ENCODE measurements at places on chromosomes 5 and 9.
A peak's percentile ranks its signal among the peaks of the same experiment; 100 is the strongest.

DNA sequence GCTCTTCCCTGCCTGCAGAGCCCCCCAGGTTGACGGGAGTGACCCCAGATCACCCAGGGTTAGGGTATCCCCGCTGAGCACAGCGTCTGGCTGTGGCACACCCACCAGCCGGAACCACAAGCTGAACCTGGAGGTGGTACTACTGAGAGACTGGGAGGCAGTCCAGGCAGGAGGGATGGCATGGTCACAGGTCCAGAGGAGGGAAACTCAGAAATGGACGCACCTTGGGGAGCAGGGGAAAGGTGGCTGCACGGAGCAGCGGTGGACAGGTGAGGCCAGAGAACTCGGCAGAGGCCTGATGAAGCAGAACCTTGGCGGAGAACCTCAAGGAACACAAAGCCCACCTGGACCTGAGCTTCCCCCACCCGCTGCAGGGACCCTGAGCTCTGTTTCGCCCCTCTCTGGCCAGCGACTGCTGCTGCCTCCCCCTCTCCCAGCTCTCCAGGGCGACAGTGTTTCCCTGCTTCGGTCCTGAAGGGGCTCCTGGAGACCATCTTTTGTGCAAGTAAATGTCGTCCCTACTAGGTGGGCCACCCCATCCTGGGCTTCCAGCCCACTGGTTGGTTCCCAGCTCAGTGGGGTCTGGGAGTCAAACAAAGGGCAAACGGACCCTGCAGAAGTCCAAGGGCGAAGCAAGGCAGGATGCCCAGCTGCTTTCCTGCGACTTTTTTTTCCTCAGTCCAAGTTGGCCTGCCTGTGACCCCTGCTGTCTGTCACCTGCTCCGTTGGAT is 845 bp downstream of the ADGRD2 start:
- no peak for DNase-seq

DNA sequence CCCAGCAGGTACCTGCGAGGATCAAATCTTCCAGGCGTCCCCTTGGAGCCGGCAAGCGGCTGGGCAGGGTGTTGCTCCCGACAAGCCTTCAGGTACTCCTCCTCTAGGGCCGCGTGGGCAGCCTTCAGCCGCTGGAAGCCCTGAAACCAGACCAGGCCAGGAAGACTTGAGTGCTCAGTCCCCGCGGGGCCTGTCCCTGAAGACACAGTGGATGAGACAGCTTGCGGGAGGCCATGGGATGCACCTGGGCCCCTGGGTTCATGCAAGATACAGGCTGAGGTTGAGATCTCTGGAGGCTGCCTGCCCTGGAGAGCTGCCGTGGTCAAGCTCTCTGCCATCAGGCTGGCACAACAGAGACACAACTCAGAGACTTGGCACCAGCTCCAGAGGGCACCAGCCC is 25.4 kb downstream of the AKNA start:
- no peak for DNase-seq

- no peak for DNase-seq
These were observed 22.5 kb downstream of the ZNF462 start for GRCh38 chr9:106885451-106885850.

DNA sequence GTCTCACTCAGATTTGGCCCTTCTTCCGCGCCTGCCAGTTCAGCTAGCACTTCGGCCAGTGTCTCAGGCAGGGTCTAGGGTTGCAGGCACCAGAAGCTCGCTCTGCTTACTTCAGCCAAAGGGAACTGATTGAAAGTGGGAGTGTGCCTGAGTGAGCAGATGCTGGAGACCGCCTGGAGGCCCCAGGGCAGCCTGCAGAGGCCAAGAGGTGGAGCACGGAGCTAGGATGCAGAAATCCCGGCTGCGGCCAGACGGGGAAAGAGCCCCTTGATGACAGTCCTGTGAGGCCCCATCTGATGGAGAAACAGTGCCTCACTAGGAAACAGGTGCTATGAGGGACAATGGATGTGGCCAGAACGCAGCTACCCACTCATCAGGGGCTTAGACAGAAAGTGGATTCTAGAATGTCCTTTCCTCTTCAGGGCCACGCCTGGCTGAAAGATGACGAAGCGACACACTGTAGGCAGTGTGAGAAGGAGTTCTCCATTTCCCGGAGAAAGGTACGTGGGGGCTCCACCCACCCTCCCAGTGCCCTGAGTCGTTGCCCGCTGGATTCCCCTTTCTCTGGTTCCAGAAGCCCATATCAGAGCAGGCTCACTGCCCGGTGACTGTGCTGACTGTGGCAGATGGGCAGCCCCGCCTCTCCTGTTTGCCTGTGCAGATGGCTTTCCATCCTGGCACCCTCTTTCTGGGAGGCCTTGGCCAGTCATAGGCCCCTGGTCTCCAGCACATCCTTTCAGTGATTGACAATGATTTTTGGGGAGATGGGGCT is 16.1 kb downstream of the HNRNPH1 start:
- no peak for DNase-seq

DNA sequence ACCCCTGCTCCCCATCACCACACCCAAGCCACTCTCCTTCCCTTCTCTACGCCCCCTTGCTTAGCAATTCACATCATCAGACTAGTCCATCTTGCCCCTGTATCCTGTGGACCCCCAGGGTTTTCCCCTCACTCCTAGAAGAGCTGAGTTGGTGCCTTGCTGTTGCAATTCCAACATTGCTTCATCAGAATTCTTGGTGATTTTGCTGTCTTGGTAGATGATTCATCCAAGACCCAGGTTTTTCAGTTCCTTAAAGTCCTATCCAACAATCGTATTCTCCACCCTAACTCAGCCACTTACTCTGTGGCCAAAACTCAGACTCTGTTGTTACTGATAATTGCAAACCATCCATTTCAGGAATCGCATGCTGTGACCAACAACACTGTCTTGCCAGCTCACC is 21.4 kb upstream of the CCNJL start:
- DNase-seq: no peak

DNA sequence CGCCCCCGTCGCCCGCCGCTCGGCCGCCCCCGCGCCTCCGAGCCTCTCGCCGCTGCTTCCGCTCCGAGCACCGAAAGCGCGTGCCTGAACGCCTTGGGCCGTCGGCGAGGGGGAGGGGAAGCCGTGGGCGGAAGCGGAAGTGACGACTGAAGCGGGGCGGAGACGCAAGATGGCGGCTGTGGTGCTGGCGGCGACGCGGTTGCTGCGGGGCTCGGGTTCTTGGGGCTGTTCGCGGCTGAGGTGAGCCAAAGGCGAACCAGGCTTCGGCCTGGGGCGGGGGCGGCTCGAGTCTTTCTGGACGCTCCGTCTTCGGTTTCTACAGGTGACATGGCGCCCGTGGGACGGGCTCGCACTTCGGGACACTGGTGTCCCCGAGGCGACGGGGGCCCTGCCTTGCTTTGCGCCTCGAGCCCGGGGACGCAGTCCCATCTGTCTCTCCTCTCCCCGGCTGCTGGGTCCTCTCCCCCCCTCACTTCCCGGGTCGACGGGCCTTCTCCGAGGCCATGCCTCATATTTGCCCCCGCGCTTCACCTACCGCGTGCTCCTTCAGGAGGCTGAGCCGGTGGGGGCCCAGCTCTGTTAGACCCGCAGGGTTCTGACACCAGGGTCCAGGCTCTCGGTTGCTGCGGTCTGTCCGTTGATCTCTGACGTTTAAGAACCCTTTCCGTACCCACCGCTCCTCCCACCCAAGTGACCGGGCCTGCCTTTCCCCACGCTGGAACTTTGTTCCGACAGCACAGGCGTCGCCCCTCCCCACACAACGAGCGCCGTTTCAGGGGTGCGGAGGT is at the start of the genes ENTR1 and PMPCA:
Gene ENTR1 (minus strand): TSS at position 115 of the 788 bp plus-strand sequence. CDS start 217 bp downstream, outside the sequence.
Gene PMPCA (plus strand): TSS at position 159 of the 788 bp plus-strand sequence. CDS start 11 bp downstream, at position 170.
- DNase-seq: peak; percentile 94

DNA sequence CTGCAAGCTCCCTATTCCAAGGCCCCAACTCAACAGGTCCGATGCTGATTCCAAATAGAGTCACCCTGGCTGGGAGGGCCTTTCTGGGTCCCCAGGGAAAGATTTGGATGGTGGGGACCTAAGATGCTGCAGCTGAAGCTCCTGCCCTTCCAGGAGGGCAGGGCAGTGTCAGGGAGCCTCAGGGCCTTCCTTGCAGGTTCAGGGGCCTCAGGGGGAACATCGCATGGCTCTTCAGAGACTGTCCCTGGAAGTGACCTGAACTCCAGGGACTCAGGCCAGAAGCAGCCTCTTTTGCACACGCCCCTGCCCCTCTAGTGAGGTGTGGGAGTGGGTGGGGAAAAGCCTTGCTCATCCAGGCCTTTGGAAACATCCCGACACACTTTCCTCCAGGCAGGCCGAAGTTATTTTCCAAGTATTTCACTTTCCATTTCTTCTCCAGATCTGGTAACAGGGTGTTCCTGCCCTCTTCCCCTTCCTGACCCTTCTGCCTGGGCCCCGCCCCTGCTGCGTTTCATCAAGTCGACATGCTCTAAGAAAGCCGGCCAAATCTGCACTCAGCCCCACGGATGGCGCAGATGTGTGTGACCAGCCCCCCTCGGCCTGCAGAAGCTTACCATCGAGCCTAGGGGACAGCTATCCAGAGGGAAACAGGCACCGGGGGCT is 159.5 kb downstream of the FGF18 start:
- no peak for DNase-seq

DNA sequence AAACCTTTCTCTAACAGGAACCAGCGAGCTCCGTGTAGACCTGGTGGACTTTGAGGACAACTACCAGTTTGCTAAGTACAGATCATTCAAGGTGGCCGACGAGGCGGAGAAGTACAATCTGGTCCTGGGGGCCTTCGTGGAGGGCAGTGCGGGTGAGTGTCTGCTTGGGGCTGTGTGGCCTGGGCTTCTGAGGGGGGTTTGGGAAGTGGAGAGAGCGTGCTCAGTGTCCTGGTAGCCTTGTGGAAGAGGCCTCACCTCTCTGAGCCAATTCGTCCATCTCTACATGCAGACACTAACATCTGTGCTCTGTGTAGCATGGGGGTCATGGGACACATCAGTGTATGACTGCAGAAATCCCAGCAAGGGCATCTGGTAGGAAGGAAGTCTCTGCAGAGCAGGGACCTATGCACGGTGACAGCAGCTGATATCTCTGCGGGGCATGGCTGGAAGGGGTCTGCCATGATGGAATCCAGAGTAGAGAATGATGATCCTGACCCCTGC is 5.9 kb downstream of the FCN2 start:
- DNase-seq: no peak

GRCh38 chr5:83577036-83577636 is 105.6 kb downstream of the VCAN start:
- DNase-seq: no peak

DNA sequence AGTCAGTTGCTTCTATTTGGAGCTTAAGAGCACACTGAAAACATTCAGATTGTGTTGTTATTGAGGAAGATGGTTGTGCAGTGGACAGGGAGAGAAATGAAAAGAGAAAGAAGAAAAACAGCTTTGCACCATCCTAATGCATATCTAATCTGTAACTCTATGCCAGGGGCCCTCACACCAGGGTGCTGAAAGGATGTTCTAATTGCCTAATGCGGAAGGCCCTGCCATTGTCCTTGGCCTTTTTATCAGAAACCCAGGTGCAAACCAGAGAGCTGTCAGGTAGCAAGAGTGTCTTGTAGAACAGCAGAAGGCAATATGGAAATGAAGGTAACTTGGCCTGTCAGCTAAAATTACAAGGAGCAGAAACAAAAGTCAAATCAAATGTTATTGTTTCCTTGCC is 384.5 kb upstream of the PIK3R1 start:
- DNase-seq: no peak

DNA sequence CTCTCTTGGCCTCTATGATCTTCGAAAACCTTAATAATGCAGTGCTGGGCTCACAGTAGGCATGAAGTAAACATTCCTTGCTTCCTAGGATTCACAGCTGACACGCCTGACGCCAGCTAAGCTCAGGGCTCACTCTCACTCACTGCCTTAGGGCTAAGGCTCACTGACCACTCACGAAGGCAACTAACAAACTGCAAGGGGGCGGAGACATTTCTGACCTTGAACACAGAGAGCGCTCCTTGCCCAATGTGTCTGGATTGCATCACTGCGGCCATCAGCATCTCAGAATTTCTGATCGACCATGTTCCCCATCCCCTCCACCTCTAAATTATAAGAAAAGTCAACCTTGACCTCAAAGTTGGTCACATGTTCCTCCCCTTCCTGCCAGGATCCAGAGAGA is 372.6 kb downstream of the EBF1 start:
- no peak for DNase-seq

GRCh38 chr5:98975682-98976407 is 47.0 kb upstream of the CHD1 start:
- DNase-seq: peak; percentile 10

DNA sequence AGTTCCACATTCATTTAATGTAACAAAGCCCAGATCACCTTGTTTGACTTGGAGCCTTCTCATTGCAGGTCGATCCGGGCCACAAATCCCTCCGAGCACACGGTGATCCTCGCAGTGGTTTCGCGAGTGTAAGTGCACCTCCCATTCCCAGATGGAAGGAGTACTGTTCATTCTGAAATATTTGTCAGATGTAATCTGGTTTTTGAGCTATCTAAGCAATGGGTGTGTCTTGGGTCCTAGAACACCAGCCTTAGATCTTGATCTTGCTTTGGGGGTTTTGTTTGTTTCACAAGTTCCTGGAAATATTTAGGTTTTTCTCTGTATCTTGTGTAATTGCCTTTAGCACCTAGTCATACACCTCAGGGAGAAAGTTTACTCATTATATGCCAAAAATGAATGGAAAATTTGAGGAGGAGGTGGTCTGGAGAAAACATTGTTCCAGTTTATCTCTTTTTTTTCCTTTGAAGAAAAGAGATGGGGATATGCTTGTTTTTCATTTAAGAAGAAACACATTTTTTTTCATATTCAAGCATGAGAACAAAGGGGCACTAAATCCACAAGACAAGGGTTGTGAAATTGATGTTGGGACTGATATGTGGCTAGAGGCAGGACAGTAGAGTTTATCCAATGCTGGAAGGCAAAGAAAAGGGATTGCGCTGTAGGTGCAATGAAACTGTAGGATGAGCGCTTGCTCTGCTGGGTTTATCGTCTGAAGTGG is 118.6 kb downstream of the PDE8B start:
- no peak for DNase-seq

DNA sequence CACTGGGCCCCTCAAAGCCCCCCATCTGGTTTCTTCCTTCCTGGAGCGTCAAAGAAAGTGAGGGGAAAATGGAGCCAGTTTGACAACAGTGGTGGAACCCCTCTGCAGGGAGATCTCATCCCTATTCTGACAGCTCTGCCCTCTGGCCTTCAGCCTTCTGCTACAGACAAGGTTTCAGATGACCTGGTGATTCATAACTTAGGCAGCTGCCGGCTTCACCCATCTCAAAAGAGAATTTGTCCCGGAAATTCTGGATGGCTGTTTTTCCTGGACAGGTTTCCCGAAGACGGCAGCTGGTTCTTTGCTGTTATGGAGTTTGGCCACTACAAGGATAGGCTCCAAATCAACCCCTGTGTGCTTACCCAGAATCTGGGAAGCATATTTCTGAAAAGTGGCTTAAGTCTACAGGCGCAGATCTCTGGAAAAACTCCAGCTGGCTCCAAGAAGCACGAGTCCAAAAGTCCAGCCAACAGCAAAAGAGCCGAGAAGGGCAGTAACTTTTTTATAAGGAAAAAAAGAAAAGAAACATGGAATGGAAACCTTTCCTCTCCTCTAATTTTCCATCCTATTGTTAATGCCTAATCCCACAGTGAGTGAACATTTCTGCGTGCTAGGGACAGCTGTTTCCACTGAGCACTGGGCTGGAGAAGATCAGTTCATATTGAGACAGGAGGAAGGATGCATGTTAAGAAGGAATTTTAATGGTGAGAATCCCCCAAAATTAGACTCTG is 54.5 kb downstream of the ZNF366 start:
- DNase-seq: no peak

GRCh38 chr5:58188262-58188651 is 271.6 kb downstream of the PLK2 start:
- DNase-seq: no peak

- peak; percentile 31 for DNase-seq
These were observed 16.3 kb downstream of the CARD19 start for GRCh38 chr9:93112116-93112863.

- DNase-seq: no peak
These were observed 7.4 kb downstream of the KIF12 start for GRCh38 chr9:114091711-114092110.
